ENCODE measurements at places on chromosomes 1 and 21. TPM values are rescaled to one million over a fixed set of nuclear protein-coding genes. Genes with fewer than 3 reads are reported as not detected.

DNA sequence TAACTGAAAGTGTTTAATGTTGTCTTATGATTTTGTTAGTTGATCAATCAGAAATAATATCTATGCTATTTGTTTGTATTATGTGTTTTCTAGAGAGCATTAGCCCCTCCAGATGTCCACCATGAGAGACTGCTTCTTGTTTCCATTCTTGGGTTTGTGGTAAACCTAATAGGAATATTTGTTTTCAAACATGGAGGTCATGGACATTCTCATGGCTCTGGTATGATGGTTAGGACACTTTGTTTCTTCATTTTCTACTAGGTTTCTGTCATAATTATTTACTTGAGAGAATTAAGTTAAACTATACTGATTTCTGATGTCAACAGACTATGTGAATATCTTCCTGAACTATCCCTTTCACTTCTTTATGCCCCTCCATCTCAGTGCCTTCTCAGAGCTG, 16.1 kb downstream of the SLC30A7 start:
- no peak for DNase-seq

DNA sequence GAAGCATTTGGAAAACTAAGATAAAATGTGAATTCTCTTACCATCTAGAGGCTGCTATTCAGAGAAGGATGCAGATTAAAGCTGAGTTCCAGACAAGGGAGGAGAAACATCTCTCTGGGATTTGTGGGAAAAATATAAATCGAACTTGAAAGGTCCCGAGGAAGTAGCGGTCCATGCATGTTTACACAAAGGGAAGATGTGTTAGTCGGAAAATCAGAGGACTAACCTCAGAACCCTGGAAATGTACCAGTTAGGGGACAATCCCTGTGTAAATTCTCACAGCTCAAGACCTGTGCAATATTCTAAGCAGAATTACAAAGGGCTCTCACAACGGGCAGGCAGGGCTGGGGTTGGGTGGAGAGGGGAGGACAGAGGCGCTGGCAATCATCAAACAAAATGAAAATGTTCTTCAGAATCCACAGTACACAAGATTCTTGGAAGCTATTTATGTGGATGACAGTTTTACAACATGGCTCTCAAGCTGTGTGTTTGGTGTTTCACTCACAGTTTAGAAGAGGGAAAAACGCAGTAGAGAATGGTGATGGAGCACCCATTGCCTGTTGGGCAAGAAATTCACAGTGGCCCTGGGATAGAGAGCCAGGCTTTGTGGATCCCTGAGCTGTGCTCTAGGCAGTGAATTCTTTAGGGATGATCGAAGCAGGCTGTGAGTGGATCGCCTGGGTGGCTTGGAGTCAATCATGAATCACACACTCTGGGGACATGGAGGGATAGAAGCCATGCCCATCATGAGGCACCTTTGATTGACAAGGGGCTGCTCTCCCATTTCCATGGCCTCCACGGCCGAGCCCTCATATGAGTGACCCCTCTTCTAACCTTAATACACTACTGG, 47.6 kb downstream of the KCNJ6 start:
- no peak for DNase-seq

DNA sequence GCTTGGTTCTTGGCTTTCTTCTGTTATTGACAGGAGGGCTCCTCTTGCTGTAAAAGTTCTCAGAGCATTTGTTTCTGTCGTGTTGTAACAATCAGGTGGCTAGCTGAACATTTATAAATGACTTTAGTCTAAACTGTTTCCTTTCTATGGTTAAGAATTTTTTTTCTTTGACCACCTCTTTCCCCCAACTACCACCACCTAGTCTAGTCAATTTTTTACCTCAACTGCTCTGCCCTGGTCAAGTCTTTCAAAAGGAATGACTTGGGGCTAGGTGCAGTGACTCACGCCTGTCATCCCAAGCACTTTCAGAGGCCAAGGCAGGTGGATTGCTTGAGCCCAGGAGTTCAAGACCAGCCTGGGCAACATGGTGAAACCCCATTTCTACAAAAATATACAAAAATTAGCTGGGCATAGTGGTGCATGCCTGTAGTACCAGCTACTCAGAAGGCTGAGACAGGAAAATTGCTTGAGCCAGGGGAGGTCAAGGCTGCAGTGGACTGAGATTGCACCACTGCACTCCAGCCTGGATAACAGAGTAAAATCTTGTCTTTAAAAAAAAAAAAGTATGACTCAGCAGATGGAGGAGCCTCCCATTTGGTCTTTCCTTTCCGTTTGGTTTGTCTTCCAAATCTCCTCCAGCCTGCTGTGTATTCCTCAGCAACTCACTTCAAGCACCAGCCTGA, 40.7 kb downstream of the MAP3K21 start:
- DNase-seq, result no peak

- DNase-seq, result no peak
These were observed 8.3 kb upstream of the CFAP45 start for GRCh38 chr1:159908031-159908940.

GRCh38 chr1:10177876-10178275, 32.5 kb upstream of the KIF1B start:
- DNase-seq, result no peak

GRCh38 chr1:90387805-90388204, 329.3 kb downstream of the BARHL2 start:
- DNase-seq, result no peak

DNA sequence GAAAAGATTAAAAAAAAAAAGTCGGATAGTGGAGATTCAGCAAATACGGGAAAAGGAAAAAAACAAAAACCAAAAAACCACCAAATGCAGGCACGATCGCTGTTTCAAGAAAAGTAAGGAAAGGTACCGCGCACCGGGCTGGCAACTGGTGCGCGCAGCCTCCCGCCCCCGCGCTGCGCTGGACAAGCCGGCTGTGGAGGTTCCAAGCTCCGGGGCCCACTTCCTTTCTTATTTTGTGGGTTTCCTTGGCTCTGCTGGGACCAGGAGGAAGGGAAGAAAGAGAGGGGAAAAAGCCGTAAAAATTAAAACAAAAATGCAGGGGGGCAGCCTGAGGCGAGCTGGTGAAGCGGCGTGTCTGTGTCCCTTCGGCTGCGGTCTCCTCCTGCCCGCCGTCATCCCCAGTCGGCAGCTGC, 233 bp downstream of the ADAMTS5 start:
- no peak for DNase-seq

- DNase-seq, result no peak
These were observed 68.9 kb downstream of the ATF6 start for GRCh38 chr1:161834967-161835550.

GRCh38 chr1:167714098-167714438, 7.7 kb upstream of the MPZL1 start:
- DNase-seq, result no peak

Gene NFASC
- total RNA-seq, result 0.06 TPM

Gene COA7
- total RNA-seq, result 9.0 TPM

DNA sequence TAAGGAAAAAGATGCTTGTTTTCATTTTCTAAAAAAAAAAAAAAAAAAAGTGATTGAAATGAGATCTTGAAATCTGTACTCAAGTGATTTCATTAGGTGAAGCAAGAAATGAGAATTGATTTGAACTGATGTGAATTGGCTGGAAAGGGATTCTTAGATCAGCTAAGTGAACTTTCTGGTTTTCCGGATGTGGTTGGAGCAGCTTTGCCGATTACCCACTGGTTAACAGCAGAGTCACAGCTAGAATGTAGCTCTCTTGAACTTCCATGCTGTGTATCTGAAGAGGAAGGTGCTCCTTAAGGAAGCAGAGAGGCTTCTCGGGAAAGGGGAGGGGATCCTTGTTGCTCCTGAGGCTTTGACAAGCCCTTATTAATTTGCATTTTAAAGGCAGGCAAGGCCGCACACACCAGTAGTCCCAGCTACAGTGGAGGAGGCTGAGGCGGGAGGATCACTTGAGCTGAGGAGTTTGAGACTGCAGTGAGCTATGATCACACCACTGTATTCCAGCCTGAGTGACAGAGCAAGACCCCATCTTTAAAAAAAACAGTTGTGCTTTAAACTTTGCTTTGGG, 28.7 kb upstream of the PWP2 start:
- no peak for DNase-seq

Gene S1PR1
- 260 TPM for total RNA-seq

Gene YY1AP1
- 42.1 TPM for total RNA-seq

Gene FCRL5
- total RNA-seq, result not detected

Gene LCK
- total RNA-seq, result 1.1 TPM

DNA sequence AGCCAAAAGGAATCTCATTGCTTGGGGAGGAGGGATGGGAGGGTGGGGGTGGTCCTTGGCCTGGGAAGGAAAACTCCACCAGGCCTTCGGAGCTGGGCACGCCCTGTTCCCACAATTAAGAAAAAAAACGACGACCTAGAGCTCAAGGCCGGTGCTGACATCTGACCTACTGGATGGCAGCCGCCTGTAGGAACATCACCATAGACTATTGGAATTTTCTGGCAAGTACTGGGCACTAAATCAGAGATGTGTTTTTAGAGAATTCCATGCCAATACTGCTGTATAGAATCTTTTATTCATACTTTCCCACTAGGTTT, 729 bp downstream of the NADK start:
- DNase-seq, result no peak

Gene FOXO6
- total RNA-seq, result not detected

Gene ZNF281
- total RNA-seq, result 21.2 TPM

Gene OR10J1
- total RNA-seq, result not detected

DNA sequence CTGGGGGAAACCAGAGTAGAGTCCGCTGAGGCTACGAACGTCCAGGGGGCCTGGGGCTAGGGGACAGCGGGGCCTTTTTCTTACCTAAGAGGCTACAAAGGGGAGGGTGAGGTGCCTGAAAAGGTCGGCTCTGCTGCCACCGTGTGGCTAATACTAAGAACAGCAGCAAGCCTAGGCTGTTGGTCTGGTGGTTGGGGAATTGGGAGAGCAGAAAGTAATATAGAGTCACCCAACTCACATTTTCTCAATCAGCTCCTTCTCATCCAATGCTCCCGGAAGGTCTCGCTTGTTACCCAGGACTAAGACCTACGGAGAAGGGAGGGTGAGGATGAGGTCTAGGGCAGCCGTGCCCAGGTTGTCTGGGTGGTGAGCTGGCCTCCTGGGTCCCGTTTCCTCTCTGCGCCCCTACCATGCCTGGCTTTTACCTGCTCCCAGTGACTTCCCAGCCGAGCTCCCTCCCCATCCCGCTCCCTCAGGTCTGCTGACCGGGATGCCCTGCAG, 9.3 kb downstream of the ARL8A start:
- DNase-seq, result no peak

Gene PRAMEF27
- not detected for total RNA-seq

DNA sequence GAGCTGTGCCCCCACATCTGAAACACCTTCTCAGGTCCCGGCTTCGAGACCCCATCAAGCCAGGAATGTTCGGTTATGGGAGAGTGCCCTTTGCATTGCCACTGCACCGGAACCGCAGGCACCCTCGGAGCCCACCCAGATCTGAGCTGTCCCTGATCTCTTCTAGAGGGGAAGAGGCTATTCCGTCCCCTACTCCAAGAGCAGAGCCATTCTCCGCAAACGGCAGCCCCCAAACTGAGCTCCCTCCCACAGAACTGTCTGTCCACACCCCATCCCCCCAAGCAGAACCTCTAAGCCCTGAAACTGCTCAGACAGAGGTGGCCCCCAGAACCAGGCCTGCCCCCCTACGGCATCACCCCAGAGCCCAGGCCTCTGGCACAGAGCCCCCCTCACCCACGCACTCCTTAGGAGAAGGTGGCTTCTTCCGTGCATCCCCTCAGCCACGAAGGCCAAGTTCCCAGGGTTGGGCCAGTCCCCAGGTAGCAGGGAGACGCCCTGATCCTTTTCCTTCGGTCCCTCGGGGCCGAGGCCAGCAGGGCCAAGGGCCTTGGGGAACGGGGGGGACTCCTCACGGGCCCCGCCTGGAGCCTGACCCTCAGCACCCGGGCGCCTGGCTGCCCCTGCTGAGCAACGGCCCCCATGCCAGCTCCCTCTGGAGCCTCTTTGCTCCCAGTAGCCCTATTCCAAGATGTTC, 4.3 kb downstream of the ADAMTSL4 start:
- no peak for DNase-seq

DNA sequence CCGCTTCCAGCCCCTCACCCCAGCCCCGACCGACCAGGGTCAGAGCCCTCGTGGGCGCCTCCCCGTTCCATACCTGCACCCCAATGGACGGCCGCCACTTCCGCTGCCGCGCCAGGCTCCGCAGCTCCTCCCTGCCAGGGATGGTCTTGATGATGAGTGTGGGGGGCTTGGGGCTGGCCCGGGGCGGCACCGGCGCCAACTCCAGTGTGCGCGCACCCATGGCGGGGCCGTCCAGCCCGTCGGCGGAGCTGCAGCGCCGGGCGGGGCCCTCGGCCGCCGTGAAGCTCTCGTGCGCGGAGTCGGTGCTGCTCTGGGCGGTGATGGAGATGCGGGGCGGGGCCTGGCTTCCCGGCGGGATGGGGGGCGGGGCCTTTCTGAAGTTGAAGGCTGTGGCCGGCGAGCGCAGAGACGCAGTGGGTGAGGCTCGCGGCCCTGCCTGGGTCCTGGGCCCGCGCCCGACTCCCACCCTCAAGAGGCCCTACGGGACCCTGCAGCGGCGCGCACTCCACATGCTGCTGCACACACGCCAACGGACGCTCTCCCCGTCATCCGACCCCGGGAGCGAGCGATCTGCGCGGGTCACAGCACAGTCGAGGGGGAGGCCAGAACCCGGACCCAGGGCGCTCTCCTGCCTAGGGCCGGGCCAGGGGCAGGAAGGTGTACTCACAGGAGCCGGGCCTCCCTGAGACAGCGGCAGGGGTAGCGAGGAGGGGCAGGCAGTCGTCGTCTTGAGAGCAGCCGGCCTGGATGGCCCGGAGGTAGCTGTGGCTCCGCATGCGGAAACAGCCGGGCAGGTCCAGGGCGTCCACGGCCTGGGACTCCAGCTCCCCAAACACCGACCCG, 26.1 kb upstream of the SMIM12 start:
- no peak for DNase-seq

GRCh38 chr1:65497256-65497830, 76.9 kb downstream of the LEPR start:
- DNase-seq, result no peak

All from glomerular endothelial cell (primary cell).